ENCODE measurements at places on chromosomes 6 and 20.
A peak's percentile ranks its signal among the peaks of the same experiment; 100 is the strongest.

GRCh38 chr20:53076668-53077067, 104.5 kb downstream of the TSHZ2 start:
- DNase-seq, result no peak

DNA sequence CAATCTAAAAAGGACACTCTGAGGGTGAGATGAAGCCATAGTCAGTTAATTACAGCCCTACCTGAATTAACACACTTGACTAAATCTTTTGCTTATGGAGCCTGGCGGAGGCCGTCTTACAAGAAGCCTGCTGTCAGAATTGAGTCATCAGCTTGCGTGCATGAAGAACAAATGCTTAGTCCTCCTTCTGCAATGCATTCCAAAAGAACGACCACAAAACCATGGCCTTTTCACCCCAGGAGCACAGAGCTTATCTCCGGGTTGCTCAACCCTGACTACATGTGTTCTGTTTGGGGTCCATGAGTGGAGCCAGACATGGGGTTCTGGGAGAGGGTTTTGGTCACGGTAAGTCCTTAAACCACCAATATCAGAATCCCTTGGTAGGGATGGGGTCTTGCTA, 318.1 kb downstream of the CLIC5 start:
- peak; percentile 92 for DNase-seq

DNA sequence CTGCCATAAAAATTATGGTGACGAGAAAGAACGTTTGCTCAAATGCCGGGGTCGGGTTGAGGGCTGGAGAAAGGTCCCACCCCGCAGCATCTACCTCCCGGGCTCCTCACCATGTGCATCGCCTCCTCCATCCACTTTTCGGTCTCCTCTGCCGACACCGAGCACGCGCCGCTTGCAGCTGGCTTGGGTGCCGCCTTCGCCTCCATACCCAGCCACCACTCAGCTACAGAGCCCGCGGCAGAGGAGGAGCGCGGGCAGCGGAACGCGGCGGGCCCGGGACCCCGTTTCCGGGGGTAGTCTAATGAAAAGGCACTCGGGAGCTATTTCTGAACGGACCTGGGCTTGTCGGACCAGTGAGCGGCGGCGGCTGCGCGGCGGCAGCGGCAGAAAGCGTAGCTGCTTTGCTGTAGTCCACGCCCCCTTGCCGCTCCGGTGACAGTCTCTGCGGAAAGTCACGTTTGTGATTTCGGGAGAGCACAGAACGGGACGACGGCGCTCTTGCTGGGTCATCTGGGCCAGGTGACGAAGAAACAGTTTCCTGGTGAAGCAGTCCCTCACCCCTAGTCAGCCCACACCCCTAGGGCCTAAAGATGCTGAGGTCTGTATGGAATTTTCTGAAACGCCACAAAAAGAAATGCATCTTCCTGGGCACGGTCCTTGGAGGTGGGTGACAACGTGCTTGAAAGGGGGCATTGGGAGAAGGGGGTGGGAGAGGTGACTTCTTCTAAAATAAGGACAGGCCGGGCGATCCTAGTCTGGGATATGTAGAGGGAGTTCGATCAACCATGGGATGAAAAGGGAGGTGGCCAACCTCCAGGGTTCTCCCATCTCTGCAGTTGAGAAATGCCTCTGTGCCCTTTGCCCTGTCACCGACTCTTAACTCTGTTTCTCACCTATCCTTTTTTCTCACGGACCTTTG, at the start of the genes ADAT2 and PEX3:
Gene ADAT2 (minus strand): TSS at position 243 of the 919 bp plus-strand sequence. CDS start 37 bp downstream, at position 206.
Gene PEX3 (plus strand): TSS at position 353 of the 919 bp plus-strand sequence. CDS start 238 bp downstream, at position 591.
- peak; percentile 86 for DNase-seq

DNA sequence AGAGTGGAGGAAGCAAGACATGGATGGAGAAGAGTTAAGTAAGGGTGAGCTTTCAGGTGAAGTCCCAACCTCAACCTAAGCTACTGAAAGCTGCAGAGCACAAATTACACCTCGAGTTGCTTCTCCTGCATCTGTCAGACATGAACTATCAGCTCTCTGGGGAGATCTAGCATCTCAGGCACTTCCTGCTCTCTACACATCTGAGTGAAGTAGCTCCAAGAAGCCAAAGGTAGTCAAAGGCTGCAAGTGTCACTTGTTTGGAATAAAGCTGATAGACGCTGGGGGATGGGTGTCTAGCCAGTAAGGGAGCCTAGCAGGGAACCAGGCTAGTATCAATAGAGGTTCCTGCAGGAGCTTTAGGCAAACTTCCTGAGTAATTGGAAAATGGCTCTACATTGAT, 228.0 kb downstream of the PLCB1 start:
- no peak for DNase-seq

DNA sequence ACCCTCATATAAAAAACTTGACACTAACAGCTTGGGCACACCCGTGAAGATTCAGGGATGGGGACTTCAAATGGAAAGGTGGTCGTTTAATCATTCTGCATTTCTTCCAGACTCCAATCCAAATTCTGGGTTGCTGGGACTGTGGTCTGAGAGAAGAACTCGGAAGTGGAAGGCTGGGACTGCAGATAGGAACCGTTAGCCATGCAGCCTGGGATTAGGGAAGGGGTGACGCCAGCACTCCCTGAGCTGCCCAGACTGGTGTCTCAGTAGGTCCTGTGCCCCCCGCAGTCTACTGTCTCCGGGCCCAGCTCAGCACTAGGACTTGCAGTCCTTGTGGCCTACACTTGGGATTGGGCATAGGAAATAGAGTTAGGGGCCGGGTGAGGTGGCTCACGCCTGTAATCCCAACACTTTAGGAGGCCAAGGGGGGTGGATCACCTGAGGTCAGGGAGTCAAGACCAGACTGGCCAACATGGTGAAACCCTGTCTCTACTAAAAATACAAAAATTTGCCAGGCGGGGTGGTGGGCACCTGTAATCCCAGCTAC, 511 bp upstream of the CLIC1 start:
- DNase-seq, result no peak

DNA sequence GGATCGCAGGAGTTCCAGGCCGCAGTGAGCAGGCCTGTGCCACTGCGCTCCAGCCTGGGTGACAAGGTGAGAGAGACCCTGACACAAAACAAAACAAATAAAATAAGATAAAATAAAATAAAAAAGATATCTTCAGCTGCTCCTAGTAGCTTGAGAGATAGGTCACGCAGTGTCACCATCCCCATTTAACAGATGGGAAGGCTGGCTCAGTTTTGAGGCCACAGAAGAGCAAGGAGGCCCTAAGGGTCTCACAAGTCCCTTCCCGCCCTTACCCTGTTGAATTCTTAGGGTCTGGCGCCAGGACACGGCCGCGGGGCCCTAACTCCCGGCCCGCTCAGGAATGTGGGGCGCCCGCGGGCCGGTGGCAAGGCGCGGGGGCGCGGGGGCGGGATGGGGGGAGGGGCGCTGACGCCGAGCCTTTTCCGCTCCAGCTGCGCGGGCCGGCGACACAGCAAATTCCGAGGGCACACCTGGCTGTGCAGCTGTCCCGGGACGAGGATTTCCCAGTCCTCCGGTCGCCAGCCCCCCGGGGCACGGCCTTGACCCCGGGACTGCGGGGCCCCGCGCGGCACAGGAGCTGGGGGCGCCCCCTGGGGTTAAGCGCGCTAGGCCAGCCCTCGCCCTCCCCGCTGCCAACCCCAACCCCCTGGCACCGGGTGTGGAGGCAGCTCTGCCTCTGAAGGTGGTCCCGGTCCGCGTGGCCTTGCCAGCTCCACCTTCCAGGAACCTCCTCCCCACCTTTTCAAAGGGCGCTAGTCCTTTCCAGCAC, 10.3 kb upstream of the R3HDML start:
- no peak for DNase-seq

DNA sequence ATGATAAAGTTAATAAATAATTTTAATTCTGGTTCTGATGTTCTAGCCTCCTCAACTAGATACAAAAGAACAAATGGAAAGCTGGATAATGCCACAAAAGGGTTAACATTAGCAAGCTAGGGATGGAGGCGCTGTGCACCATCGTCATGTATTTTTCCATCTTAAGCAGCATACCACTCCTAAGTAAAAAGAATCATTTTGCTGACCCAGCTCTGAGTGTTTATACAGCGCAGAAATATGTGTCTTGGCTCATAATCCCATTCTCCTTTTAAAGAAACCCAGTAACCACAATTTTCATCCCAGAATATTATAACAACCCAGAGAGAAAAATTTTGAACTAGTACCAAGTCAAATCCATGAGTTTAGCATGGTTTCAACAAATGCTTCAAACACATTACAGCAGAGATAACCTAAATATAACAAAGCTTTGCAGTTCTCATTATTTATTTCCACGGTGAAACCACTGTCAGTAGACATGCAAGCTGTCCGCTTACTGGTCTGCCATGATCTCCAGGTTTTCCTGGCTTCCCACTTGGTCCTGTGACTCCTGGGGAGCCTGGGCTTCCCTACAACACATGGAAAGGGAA, 111.1 kb downstream of the COL12A1 start:
- peak; percentile 80 for DNase-seq

DNA sequence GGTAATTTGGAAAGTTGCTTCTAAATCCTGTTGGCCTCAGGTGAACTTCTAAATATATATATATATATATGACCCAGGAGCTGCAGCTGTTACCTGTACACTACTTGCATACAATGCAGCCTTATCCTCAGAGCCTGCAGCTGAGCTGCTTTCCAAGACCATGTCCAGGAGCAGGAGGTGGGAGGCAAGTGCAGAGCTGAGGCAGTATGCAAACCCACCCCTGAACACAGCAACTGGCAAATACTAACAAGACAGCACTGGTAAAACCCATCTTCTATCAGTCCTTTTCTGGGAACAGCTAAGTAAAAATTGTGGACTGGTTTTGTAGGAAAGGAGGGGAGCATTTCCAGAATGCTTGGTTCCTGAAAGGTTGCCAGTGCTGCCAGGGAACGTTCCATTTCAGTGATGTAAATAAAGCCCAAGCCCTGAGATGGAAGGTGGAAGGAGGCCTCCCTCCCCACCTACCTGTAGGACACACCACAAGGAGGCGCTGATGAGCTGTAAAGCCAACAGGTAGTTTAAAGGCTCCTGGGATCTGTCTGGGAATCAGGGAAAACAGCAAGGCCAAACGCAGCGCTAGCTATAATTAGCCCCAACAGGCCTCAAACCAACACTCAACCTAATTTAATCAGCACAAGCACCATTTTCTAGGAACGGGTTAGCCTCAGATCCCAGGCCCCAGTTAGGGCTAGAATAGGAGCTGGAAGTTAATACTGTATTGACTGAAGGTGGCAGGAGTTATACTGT, 93.8 kb upstream of the MAP7 start:
- peak; percentile 60 for DNase-seq

- no peak for DNase-seq
Observed at GRCh38 chr6:83592770-83593394, 80.5 kb downstream of the PRSS35 start.

GRCh38 chr20:17866234-17867001, 102.2 kb downstream of the SNX5 start:
- no peak for DNase-seq

DNA sequence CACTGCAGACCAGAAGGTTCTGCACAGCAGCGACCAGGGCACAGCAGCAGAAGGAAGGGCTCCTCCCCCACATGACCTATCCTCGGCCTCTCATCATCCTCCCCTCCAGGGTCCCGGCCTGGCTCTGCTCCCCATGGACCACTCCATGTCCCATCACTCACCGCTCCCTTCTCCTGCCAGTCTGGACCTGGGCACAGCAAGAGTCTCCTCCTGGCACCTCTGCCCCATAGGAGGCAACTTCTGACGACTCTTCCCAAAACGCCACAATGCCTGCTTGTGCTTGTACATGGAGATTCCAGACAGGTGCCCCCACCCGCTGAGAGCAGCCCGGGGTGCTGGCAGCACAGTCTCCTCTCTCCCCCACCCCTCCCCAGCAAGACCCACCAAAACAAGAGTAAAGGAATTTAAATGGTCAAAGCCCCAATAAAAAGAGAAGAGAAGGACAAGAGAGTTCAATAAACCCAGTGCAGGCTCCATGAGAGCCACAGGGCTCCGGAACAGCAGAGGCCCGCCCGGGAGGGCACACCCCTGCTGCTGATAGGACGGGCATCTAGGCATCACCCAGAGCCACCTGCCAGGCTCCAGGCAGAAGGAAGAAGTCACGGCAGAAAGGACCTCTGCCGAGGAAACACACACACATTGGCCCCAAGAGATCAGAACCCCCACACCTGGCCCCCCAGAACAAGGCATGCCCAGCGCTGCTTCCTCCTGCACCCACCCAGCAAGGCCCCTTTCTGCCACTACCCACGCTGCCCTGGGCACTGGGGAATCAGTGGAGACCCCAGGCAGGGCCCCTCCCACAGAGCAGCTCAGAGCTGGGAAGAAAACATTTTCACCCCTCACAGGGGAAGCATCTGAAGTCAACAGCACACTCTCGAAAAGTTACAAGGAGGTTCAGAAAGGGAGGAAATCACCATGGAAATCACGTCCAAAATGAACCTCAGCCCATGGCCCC, 15.2 kb downstream of the TAF4 start:
- DNase-seq, result no peak

- DNase-seq, result no peak
Observed at GRCh38 chr6:169789146-169789943, 37.9 kb downstream of the ERMARD start.

GRCh38 chr6:117989086-117989485, 82.0 kb downstream of the SLC35F1 start:
- no peak for DNase-seq

DNA sequence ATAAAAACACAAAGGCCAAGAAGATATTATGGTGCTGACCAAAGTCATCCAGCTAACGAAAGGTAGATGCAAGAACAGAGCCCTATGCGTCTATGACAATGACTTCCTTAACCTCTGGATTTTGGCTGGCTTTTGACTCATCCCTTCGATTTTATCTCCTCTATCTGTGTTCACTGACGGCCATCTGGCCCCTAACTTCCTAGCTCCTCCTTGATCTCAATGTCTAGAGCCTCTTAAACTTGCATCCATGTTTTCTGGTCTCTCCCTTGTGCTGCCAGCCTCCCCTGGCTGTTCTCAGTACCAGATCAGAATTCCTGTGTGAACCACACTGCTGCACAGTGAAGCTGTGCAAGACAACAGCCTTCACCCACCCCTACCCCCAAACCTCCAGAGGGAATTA, 452.9 kb downstream of the UTRN start:
- DNase-seq, result no peak

GRCh38 chr6:15080895-15081294, 165.0 kb upstream of the JARID2 start:
- no peak for DNase-seq

- no peak for DNase-seq
Observed at GRCh38 chr6:8627085-8627861, 191.9 kb upstream of the SLC35B3 start.

DNA sequence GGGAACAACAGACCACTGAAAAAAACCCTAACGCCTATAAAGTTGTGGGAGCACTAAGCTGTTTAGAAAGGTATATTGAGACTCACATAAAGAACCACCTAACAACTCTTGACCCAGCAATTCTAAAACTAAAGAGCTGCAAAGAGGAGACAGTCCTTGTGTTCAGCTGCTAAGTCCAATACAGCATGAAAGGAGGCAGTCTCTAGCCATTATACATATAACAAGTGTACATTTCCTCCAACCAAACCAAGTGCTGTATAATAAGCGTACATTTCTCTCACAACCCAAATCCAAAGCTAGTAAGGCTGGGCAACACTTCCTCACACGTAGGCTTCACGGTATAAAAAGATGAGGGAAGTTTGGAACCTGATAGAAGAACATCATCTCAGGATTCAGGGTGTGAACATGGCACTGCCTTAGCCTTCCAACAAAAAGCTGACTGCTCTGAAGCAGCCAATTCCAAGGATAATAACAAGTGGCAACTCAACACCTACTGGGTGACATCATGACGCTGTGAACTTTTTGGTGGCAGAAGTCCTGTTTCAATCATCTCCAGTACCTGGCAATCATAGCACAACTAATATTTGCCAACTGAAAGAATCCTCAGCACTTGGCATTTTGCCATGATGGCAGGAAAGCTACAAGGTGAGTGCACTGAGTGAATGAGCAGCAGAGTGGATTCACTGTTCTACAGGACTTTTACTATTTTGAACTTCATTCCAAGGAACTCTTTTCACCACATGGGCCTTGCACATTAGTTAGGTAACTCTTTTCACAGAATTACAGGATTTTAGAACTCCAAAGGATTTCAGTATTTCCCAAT, 16.6 kb downstream of the TBC1D20 start:
- DNase-seq, result no peak
